ENCODE measurements at places on chromosomes 6 and 20.

GRCh38 chr6:162251257-162251656 is 476.3 kb downstream of the PRKN start:
- no peak for DNase-seq

DNA sequence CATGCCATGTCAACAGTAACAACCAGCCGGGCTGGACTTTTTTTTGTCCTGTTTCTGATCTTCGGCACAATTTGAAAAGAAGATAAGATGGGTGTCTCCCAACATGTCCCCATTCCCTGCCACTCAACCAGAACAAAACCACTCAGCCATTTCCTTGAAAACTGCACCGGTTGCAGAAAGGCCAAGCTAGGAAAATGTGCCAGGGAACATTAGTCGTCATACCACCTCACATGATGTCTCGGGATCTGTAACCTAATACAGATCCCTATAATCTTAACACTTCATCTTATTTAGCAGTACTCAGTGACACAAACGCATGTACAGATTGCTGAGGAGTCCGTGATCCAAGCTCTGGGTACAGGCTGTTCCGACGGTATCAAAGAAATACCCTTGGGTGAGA is 46.5 kb downstream of the ALDH8A1 start:
- DNase-seq, result no peak

- no peak for DNase-seq
Measured at GRCh38 chr6:23086100-23086499, 516.7 kb downstream of the HDGFL1 start.

DNA sequence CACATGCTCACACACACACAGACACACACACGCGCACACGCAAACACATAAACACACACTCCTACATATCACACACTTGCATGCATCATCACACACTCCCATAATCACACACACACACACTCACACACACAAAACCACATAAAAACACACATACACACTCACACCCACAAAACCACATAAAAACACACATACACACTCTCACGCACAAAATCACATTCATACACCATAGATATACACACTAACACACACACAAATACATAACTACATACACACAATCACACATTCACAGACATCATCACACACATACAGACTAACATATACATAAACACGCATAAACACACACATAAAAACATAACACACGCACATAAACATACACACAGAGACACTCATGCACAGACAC is 57.8 kb upstream of the QKI start:
- no peak for DNase-seq

DNA sequence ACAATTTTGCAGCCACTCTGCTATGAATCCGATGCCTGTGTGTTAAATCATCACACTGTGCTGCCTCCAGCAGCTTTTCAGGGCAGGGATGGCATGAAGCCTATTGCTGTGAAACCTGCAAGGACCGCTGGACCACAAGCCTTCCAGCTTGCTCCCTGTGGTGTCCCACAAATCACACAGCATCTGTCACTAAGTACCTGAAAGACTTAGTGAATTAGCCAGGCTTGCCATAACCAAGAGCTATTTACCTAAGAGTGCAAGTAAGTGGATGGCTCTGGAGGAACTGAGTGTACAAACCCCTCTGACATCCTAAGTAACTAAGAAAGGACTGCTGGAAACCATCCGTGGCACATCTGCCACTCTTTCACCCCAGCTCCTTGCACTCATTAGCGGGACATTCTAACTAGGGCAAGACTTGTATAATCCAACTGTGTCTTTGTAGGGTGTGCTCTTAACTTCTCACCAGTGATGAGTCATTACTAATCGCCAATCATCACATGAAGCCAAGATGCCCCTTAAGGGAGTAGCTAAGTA is 34.7 kb downstream of the FOXQ1 start:
- no peak for DNase-seq

DNA sequence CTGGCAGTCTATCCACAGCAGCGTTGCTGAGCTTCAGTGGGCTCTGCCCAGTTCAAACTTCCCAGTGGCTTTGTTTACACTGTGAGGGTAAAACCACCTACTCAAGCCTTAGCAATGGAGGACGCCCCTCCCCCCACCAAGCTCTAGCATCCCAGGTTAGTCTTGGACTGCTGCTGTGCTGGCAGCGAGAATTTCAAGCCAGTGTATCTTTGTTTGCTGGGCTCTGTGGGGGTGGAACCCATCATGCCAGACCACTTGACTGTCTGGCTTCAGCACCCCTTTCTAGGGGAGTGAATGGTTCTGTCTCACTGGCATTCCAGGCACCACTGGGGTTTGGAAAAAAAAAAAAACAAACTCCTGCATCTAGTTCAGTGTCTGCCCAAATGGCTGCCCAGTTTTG is 249.7 kb upstream of the SYNCRIP start:
- DNase-seq, result no peak

DNA sequence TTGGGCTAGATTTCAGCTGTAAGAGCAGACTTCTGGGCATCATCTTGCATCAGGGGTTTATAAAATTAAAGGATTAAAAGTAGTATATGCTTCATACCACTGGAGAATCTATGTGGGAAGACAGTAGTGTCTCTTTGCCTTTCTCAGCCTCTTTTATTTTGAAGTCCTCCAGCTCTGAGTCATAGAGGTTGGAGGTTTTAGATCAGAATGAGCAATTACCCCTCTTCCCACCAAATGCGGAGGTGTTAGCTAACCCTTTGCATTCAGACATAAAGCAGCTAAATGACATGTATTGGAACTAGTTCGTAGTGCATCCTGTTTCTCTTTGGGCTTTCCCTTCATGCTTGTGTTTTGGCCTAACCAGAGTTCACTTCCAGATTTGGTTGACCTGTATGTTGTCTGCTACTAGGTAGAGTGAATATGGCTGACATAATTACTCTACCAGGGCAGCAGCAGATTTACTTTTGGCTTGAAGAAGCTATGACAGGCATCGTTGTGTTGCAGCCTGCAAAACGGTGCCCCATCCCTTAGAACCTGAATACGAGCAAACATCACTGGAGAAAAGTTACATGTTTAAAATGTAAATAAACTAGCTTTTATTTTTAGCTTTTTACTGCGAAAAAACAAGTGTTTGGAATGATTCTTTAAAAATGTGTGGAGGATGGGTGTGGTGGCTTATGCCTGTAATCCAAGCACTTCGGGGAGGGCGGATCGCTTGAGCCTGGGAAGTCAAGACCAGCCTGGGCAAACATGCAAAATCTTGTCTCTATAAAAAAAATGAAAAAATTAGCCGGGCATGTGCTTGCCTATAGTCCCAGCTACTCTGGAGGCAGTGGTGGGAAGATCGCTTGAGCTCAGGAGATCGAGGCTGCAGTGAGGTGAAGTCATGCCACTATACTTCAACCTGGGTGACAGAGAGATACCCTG is 82.2 kb downstream of the MYO6 start:
- DNase-seq, result no peak

DNA sequence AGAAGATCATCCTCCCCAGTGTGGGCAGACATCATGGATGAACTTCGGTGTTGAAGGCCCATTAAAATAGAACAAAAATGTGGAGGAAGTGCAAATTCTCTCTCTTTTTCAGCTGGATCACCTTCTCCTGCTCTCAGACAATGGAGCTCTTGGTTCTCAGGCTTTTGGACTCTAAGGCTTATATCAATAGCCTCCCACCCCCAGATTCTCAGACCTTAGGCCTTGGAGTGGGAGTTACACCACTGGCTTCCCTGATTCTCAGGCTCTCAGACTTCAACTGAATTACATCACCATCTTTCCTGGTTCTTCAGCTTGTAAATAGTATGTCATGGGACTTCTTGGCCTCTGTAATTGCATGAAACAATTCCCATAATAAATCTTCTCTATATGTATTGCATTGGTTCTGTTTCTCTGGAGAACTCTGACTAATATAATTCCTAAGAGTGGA is 36.6 kb downstream of the NSFL1C start:
- no peak for DNase-seq

GRCh38 chr6:42009844-42010184 is 40.5 kb upstream of the TAF8 start:
- no peak for DNase-seq

- DNase-seq, result no peak
Measured at GRCh38 chr6:33996120-33996475, 149.8 kb downstream of the GRM4 start.

GRCh38 chr20:52963131-52963530 is 9.0 kb upstream of the TSHZ2 start:
- DNase-seq, result no peak

DNA sequence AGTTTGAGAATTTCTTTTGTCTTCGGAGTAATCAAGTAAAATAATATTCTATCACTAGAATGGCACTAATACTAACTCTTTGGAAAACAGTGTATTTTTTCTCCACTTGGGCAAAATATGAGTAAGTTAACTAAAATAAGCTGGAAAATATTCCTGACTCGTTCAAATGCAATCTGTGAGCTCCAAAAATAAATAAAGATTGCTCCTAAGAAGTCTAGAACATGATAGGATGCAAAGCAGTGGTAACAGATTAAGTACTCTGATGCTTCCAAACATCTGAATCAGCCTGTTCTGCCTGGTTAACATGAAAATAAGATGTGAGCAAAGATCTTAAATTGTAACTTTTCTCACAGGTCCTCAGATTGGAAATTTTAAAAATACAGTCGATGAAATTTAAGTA is 285.1 kb upstream of the ID4 start:
- DNase-seq, result no peak

- DNase-seq, result no peak
Measured at GRCh38 chr6:28553986-28554881, 28.6 kb downstream of the GPX5 start.

GRCh38 chr20:47256668-47257236 is 99.7 kb downstream of the ZMYND8 start:
- no peak for DNase-seq

DNA sequence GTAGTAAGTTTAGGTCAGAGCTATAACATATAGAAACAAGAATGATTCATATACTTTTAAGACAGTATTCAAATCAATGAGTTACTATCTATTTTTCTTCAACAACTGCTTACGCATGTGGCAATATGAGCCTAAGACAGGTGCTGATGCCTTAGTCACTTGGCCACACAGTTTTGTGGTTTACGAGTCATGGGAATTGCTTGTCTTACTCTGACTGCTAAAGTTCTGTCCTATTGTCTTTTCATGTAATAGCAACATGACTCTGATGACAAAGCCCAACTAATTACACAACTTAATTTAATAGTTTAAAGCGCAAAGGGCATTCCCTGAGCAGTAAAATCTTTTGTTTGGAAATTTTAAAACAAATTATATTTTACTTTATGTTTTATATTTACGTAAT is 159.3 kb upstream of the CENPW start:
- DNase-seq, result no peak

All from stimulated activated CD8-positive, alpha-beta memory T cell treated with anti-CD3 and anti-CD28 coated beads, Interleukin-4, amount 100 ng/mL, for 1 hour (primary cell).